ENCODE measurements at places on chromosomes 2 and 18.
A peak's percentile ranks its signal among the peaks of the same experiment; 100 is the strongest.

GRCh38 chr2:239814861-239815601, 210.1 kb downstream of the NDUFA10 start:
- DNase-seq, result no peak

GRCh38 chr2:37080266-37080665, 3.9 kb downstream of the HEATR5B start:
- peak; percentile 41 for DNase-seq

GRCh38 chr18:11733031-11733430, 44.0 kb downstream of the GNAL start:
- DNase-seq, result peak; percentile 59

DNA sequence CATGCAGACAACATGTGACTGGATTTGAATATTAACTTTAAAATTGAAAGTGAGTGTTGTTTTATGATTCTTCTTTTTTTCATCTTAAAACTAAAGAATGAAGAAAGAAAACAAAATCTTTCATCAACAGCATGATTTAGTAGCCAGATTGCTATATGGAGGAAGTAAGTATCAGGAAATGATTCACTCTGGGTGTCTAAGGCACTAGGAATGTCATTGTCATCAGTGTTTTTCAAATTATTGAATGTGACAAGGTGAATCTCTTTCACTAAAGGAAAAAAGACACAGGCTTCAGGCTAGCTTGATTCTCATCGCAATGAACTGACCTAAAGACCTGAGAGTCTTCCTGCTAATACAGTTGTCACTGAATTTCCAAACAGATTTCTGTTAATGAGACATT, 430.1 kb downstream of the FBXO15 start:
- DNase-seq, result no peak

- DNase-seq, result no peak
Measured at GRCh38 chr2:105455488-105456003, 56.7 kb upstream of the FHL2 start.

DNA sequence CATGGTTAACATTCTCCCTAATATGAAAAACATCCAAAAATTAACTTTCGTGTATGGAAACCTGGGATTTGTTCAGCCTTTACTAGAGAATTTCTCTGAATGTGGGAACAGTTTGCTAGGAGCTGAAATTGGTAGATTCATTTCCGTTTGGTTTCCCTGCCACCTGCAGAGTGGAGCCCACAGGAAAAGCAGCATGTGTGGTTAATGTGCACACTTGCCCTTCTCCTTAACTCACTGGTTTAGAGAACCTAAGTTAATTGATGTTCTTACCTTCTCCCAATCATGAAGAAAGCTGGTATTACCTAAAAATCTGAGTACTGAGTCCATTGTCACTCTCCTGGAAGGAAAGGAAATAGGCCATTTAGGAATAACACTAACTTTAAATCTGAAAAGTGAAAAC, 37.6 kb upstream of the ASXL3 start:
- no peak for DNase-seq

DNA sequence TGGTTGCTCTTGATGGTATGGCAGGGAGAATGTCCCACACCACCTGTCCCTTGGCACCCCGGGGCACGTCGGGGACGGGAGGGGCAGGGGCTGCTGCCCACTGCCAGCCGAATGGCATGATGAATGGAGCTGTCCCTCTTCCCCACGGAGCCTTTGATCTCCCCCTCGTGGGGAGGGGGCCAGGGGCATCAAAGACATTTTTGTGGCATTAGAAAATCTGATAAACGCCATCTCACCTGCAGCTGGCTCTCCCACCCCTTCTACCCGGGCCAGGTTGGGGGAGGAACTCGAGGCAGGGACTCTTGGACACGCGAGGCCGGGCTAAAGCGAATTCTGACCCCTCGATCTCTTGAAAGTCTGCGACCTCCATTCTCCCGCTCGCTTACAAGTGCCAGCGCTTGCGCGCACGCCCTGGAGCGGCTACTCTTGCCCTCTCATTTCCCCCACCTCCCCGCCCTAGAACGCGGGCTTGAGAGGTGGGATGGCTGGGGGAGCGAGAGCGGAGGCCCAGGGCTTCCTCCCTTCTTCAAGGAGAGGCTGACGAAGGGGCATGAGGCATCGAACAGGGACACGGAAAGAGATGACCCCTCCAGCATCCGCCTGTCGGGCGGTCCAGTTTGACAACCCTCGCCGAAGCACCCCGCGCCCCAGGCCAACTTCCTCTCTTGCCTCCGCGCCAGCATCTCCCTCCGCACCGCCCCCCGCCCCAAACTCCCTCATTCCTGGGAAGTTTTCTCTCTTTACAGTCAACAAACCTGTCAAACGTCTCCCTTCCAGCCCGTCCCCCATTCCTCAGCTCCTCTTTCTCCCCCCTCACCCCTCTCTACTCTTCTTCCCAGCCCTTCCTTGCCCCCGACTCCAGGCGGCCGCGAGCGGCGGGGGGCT, 692 bp upstream of the WNT6 start:
- DNase-seq, result no peak

- DNase-seq, result no peak
Measured at GRCh38 chr2:5740053-5740452, 47.9 kb downstream of the SOX11 start.

DNA sequence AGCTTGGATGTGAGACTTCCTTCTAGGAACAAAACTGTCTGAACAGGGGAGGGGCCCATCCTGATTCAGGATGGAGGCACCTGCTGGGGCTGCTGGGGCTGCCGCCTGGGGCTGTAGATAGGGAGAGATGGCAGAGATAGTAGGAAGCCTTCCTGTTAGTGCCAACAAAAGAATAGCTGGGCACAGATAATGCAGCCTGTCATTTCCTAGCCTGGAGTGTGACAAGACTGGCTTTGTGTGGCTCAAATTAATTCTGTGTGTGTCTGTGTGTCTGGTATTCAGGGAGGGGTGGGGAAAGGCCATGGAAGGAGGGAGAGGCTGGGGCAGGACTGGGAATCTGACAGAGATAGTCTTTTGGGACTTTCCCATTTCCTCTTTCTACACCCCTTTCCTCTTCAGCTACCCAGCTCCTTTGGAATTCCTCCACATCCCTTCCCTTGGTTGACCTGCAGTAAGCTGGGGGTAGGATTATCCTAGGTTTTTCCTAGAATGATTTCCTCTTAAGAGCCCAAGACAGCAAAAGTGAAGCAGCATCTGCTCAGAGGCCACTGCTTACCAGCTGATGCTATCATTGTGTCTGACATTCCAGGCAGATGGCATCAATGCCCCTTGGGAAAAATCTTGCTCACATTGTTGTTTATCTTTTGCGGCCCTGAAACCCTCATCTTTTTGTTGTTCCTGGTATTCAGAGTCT, 144.9 kb upstream of the LHCGR start:
- DNase-seq, result no peak

DNA sequence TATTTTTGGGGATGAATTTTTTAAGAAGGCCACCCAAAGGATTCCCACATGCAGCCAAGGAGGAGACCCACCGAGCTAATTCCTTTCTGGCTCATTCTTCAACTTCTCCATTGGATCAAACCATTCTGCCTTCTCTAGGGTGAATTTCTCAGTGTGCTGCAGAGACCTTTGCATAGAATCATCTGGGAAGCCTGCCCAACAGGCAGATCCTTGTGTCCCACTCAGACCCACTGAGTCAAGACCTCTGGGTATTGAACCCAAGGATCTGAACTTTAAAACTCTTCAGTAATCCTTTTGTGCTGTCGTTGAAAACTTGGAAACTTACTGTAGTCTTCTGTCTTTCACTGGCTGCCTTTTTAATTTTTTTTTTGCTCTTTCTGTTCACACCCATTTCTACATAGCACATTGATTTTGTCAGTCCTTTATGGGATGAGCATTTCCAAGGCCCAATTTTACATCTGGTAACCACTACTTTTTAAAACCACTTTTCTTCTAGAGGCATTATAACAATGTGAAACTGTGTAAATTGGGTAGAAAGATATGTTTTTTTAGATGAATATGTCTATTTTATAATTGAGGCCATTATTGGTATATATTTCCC, 120.2 kb downstream of the TSN start:
- DNase-seq, result no peak

DNA sequence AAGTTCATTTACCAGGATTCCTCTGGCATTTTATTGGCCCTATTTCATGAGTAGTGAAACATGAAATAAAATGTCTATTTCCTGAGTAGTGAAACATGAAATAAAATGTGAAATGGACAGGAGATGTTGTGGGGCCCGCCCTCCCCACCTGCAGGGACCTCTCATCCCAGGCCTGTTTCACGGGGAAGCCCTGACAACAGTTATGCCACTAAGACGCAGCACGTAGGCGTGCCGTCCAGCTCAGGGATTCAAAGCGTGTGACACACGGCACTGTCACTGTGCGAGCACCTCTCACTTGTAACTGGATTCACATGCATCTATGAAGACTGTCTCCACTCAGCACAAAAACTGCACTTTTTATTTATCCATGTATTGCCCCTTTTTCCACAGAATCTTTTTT, 83.4 kb upstream of the SNTG2 start:
- no peak for DNase-seq

- DNase-seq, result no peak
Measured at GRCh38 chr2:223042284-223042683, 9.7 kb upstream of the KCNE4 start.

- no peak for DNase-seq
Measured at GRCh38 chr2:57160976-57161375, 885.6 kb upstream of the VRK2 start.

- DNase-seq, result no peak
Measured at GRCh38 chr2:188676010-188676400, 298.2 kb upstream of the COL3A1 start.

DNA sequence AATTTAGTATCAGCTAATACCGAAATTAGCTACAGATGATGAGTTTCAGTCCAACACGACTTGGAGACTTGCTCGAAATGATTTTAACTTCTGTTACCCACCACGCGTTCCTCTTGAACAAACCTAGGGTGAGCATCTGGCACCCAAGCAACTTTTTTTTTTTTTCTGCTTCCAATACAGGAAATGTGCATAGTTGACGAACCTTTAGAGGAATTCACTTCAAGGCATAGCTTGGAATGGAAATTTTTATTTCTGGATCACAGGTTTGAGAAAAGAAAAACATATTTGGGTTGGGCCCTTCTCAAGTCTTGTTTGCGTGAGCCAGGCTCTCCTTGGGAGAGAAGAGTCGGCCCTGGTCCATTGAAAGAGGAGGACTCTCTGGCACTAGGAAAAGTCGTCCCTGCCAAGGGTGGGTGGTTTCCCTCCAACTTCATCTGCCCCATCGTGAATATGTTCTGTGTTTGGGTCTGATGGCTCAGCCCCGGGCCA, 37.4 kb upstream of the RPL31 start:
- DNase-seq, result no peak

DNA sequence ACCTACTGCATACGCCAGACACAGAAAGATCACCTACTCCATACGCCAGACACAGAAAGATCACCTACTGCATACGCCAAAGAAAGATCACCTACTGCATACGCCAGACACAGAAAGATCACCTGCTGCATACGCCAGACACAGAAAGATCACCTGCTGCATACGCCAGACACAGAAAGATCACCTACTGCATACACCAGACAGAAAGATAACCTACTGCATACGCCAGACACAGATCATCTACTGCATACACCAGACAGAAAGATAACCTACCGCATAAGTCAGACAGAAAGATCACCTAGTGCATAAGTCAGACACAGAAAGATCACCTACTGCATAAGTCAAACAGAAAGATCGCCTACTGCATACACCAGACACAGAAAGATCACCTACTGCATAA, 25.8 kb downstream of the COA5 start:
- DNase-seq, result no peak

- DNase-seq, result no peak
Measured at GRCh38 chr2:128069769-128070168, 21.2 kb upstream of the UGGT1 start.

GRCh38 chr18:22567794-22568193, 150.1 kb upstream of the CTAGE1 start:
- no peak for DNase-seq

GRCh38 chr2:215190588-215190987, 52.2 kb upstream of the ABCA12 start:
- no peak for DNase-seq

- DNase-seq, result no peak
Measured at GRCh38 chr2:15613736-15614429, 22.2 kb downstream of the DDX1 start.
